ENCODE measurements at places on chromosomes 6 and 20.

GRCh38 chr6:122072014-122072647 is 327.3 kb upstream of the HSF2 start:
- no peak for DNase-seq

- no peak for DNase-seq
These were observed 9.3 kb downstream of the DUSP15 start for GRCh38 chr20:31861135-31861384.

DNA sequence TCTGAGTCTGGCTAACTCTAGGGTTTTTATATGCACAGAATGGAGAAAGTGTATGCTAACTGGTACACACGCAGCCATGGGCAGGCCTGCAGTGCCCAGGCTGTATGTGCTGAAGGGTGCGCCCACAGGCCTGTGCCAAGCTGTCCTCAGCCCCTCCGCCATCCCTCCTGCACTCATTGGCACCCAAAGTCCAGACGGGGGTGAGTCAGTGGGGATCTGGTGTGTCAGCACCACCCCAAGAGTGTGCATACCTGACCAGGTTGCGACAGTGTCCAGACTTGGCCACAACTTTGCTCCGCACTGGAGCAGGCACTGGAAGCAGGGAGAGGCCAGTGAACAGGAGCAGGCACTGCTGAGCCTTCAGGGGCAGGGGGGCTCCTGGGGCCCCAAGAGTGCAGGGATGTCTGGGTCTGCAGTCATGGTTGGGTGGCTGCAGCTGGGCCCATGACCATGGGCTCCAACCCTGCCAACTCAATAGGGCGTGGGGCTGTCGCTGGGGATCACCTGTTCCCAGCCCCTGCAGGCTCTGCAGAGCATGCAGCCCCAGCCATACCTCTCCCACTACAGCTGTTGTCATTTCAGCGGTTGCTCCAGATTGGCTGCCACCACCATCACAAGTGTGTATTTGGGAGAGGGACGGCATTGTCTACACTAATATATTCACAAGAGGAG is 717.8 kb downstream of the EPHA7 start:
- no peak for DNase-seq

DNA sequence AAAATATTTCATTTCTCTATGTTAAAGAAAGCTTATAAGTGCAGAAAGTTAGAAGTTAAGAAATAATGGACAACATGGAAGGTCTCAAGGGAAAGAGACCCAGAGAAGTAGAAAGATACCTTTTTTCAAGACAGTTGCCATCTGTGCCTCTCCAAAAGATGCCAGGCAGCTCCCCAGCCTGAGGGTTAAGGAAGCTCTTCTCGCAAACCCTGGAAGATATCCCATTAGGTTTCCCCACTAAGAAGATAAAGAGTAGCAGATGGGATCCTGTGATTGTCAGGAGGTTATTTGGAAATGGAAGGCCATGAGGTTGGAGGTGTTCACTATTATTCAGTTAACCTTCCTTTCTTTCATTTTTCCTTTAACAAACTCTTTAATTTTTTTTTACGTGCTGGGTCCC is 110.1 kb upstream of the SIM1 start:
- no peak for DNase-seq

DNA sequence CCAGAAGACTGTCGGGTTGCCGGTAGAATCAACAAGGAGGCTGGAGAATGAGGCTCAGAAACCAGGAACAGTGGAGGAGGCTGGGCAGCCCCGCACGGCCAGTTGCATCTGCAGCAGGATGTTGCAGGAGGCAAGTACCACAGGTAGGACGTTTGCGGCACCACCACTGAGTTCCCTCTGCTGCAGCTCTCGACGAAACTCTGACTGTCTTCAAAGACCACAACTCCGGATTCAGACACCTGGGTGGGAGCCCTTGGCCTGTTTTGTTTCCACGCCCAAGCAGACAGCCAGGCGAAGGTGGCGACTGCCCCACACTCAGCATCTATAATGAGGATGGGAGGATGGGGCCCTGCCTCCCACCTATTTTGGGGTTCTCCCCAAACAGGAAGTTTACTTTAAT is 218.2 kb downstream of the ZDHHC14 start:
- DNase-seq, result no peak

GRCh38 chr20:42581311-42581710 is 608.4 kb downstream of the PTPRT start:
- DNase-seq, result no peak

DNA sequence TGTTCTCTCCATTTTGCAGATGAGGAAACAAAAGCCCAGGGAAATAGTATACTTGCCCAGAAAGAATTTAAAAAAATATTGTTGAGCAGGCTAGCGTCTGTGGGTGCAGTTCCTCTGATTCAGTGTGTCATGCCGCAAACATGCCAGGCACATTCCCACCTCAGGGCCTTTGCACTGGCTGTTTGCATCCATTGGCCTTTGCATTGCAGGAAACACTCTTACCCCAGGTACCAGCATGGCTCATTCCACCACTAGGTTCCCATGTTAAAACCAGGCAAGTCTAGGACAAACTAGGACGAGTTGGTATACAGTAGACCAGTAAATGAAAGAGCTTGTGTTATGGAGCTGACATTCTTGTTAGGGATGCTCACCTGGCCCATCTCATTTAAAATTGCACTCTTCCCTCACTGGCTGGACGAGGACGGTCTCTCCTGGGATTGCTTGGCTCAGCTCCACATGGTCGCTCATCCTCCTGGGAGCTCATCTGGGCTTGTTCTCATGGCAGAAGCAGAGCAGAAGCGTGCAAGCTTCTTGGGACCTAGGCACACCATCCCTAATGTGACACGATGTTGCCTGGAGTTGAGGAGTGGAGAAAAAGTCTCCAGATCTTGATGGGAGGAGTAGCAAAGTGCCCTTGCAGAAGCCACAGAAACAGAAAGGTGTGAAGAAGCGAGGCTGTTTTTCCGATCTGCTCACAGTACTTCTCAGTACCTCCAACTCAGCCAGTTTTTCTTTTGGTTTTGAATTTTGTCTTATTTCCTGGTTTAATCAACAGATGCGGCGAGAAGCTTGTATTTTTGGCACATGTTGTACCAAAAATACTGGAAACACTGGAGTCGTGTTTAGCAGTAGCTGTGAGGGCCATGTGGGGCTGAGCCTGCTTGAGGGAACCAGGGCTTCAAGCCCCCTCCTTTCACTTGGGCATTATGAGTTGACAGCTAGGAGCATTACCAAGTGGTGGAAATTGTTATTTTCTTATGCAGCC is 13.9 kb downstream of the ZNF831 start:
- no peak for DNase-seq

DNA sequence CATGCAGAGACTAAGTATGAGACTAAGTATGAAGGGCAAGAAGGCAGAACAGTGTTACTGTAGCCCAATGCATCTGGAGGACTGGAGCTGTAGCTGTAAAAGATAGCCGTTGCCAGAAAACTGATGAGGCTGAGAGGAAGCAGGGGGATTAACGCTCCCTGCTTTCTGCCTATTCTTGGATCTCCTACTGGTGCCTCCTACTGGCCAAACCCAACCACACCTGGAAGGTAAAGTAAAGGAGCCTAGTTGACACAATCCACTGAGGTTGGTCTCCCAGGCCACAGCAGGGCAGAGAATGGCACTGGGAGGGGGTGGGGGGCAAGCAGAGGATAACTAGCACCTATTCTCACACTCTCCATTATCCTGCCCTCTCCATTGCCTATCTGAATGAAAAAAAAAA is 105.0 kb upstream of the MRPS10 start:
- no peak for DNase-seq

- DNase-seq, result no peak
These were observed 210.0 kb upstream of the CST7 start for GRCh38 chr20:24738981-24739633.

GRCh38 chr20:63863021-63863797 is 1.9 kb upstream of the TPD52L2 start:
- DNase-seq, result no peak

- DNase-seq, result no peak
These were observed 74.4 kb downstream of the PRL start for GRCh38 chr6:22222469-22222868.

GRCh38 chr20:8964959-8965562 is 103.8 kb upstream of the PLCB4 start:
- no peak for DNase-seq

DNA sequence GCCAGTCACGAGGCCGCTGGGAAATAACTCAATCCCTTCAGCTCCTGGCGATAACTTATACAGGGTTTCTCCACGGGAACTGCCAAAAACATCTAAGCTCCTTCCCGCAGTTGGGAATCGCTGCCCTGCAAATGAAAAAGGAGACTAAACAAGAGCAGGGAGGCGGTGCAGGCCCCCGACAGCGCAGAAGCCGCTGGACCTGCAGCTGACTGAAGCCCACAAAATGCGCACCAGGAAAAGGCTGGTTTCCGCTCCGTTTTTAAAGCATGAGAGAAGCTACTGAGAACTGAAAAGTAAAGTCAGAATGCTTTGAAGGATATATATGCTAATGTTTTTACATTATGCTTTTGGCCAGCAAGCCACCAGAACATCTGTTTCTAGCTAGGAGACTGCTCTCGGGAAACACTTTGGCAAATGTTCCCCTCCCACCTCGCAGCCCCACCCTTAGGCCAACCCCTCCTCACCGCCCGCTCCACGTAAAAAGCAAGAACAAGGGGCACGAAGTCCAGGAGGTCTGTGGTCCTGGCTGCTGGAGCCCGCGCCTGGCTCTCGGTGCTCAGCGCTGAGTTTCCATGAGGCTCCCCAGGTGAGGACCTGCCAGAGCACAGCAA is 90.5 kb downstream of the SOD2 start:
- DNase-seq, result no peak

GRCh38 chr6:122845916-122846612 is 57.0 kb downstream of the SMPDL3A start:
- DNase-seq, result peak; percentile 45

- DNase-seq, result peak; percentile 78
These were observed 470.4 kb downstream of the TFAP2B start for GRCh38 chr6:51289041-51289440.

GRCh38 chr20:10557685-10558084 is 116.1 kb downstream of the JAG1 start:
- no peak for DNase-seq

GRCh38 chr20:33415948-33416347 is 14.6 kb upstream of the CDK5RAP1 start:
- DNase-seq, result peak; percentile 49

DNA sequence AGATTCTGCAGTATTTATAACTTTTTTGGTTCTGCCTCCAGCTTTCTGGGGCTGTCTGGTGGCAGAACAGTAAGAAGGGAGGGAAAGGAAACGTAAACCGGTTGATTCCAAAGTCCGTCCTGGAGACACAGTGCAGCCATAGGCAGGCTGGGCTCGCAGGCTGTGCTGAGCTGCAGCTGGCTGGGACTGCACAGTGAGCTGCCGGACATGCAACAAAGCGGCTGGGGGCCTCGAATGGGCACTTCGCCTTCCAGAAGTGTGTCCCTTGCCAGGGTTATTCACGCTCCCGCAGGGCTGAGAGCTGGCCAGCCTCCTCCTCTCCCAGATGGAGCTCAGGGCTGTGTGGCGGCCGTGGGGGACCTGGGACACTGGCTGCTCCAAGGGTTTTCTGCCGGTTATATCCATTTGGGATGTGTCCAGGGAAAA is 78.1 kb upstream of the CD93 start:
- DNase-seq, result no peak

DNA sequence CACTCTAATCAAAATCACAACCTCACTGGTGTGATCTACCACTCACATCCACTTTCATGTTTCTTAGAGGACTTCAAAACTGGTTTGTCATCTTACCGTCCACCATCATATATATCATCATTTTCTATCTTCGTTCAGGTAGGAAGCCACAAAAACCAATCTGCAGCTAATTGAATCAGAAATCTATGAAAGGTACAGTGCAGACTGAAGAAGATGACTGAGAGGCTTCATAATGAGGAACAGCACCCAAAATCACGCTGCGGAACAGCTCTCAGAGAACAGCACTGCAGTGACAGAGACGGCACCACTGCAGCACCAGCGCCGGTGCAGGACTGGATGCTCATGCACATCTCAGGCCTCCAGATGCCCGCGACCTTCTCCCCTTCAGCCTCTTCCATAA is 13.0 kb downstream of the GMDS start:
- DNase-seq, result no peak

DNA sequence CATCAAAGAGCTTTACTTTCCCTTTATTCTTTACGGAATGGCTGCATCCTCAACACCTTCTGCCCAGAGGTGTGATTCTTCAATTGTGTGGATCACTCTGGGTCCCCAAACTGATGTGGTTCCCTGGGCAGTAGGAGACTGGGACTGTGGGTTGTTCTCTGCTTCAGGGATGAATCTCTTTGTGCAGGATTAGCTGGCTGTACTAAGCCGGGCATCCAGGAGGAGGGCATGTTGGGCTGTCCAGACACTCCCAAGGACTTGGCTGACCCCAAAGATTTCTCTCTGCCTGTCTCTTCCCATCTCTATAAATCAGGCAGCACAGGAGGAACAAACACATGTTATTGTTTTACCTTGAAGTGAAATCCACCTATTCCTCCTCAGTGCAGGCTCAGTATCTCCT is 15.3 kb downstream of the FARS2 start:
- no peak for DNase-seq

DNA sequence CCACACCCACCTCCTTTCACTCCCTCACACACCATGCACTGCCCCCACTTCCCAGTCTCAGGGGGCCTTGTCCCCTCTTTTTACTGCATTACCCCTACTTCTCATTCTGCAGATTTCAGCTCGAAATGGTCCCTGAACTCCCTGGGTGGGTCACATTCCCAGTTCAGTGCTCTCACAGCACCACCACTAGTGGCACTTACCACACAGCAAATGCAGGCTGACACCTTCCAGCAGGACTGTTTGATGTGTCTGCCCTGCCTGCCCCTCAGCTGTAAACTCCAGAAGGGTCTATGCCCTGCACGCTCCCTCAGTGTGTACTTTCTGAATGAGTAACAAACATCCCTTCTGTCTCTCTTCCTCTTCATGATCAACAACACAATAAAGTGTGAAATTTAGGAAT is 4.0 kb downstream of the DYNLT1 start:
- no peak for DNase-seq

GRCh38 chr20:51450221-51450712 is 92.3 kb downstream of the NFATC2 start:
- DNase-seq, result no peak

All from fibroblast of gingiva (primary cell).